Activated naive CD8-positive, alpha-beta T cell treated with anti-CD3 and anti-CD28 coated beads, Interleukin-2, amount 10 ng/mL, durations not matched to agents 7 days and 5 days (primary cell): ENCODE measurements at places on chromosomes 6 and 20. TPM values are rescaled to one million over a fixed set of nuclear protein-coding genes. Genes with fewer than 3 reads are reported as not detected.

The MYLK4 gene
- total RNA-seq = 0.33 TPM

The C6orf15 gene
- total RNA-seq = not detected

The REM1 gene
- total RNA-seq = not detected

The CFAP61 gene
- not detected for total RNA-seq

The SNAP91 gene
- total RNA-seq = not detected
